Right ventricle myocardium inferior (tissue), 1 donor: ENCODE measurements at places on chromosomes 16 and 17. TPM values are rescaled to one million over a fixed set of nuclear protein-coding genes. Genes with fewer than 3 reads are reported as not detected.

The SNX20 gene
- 0.95 TPM for total RNA-seq

The CACNA1G gene
- 0.38 TPM for total RNA-seq

The TP53TG3F gene
- total RNA-seq: not detected

The NOD2 gene
- total RNA-seq: 0.81 TPM

The COG8 gene
- total RNA-seq: 19.6 TPM

The DYNLL2 gene
- 81.4 TPM for total RNA-seq

The EIF4A3 gene
- total RNA-seq: 31.3 TPM

The CALCOCO2 gene
- total RNA-seq: 321 TPM

The CCL2 gene
- 33.4 TPM for total RNA-seq

The C16orf89 gene
- 3.5 TPM for total RNA-seq

The NOMO2 gene
- total RNA-seq: 175 TPM

The TNFRSF17 gene
- not detected for total RNA-seq

The FMNL1 gene
- total RNA-seq: 13.7 TPM

The MPP3 gene
- total RNA-seq: 43.0 TPM

- DNase-seq: no peak
These were observed 142.5 kb downstream of the PARN start for GRCh38 chr16:14487579-14487978.

- DNase-seq: peak; percentile 46
These were observed 25.8 kb downstream of the SRCIN1 start for GRCh38 chr17:38579934-38580333.

DNA sequence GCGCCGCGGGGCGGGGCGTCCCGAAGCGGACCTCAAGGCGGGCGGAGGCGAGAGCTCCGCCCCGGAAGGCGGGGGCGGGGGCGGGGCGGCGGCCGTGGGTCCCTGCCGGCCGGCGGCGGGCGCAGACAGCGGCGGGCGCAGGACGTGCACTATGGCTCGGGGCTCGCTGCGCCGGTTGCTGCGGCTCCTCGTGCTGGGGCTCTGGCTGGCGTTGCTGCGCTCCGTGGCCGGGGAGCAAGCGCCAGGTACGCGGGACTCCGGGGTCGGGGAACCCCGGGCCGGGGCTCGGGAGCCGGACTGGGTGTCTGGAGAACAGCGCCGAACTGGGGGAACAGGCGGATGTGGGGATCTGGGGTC, at the start of gene TNFRSF12A:
TSS of gene TNFRSF12A (plus strand) at position 122 of the 357 bp plus-strand sequence. CDS start at position 152, 30 bp downstream.
- peak; percentile 93 for DNase-seq

DNA sequence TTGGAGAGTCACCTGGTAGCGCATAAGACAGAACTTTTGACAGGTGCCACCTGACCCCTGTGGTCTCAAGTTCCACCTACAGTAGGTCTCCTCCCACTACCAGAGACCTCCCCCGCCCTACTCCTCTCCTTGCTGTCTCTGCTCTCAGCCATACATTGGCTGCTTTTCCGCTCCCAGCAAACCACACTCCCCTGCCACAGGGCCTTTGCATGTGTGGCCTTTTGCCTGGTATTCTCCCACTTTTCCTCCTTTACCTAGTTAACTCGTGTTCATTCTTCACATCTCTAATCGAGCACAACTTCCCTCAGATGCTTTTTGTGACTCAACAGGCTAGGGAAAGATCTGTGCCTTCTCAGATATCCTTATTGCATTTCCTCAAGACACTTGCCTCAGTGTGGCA, 218.3 kb upstream of the EEF2KMT start:
- DNase-seq: no peak

- no peak for DNase-seq
These were observed 2.6 kb downstream of the KAT2A start for GRCh38 chr17:42118545-42118944.

DNA sequence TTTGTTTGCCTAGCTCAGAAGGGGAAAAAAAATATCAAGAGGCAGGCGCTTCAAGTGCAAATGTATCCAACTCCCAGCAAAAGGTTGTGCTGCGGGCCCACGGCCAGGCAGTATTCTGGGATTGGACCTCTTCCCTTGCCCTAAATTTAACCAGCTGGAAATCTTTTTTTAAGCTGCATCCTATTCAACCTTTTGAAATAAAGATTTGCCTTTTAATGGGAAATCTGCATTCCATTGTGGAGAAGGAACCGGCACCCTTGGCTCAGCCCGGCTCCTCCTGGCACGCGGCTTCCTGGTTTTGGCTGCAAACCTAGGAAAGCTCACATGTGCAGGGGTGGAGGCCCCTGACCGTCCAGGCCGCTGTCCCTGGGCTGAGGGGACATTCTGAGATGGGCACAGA, 38.8 kb upstream of the ENPP7 start:
- peak; percentile 65 for DNase-seq

- no peak for DNase-seq
These were observed 82.1 kb downstream of the SLC39A11 start for GRCh38 chr17:73010414-73010813.

- DNase-seq: peak; percentile 89
These were observed at the start of gene ST6GALNAC2 for GRCh38 chr17:76585649-76586593. TSS of gene ST6GALNAC2 (minus strand) at chr17:76585860. CDS start at chr17:76585808, 52 bp downstream.

DNA sequence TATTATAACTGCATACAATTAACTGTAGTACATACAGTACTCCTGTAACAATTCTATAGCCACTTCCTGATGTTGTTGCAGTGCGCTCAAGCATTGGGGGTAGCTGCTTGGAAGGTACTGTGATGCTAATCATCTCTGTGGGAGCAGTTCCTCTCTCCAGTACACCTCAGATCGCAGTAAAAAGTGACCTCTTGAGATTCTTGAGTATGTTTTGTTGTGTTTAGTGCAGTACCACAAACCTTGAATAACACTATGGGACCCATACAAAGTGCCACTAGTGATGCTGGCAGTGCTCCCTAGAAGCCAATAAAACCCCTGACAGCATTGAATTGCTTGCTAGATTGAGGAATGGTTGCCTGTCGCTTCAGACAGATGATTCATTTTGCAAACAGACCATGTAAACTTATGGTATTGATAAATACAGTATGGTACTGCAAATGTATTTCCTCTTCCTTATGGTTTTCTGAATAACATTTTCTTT, 193.0 kb downstream of the SPECC1 start:
- DNase-seq: no peak

DNA sequence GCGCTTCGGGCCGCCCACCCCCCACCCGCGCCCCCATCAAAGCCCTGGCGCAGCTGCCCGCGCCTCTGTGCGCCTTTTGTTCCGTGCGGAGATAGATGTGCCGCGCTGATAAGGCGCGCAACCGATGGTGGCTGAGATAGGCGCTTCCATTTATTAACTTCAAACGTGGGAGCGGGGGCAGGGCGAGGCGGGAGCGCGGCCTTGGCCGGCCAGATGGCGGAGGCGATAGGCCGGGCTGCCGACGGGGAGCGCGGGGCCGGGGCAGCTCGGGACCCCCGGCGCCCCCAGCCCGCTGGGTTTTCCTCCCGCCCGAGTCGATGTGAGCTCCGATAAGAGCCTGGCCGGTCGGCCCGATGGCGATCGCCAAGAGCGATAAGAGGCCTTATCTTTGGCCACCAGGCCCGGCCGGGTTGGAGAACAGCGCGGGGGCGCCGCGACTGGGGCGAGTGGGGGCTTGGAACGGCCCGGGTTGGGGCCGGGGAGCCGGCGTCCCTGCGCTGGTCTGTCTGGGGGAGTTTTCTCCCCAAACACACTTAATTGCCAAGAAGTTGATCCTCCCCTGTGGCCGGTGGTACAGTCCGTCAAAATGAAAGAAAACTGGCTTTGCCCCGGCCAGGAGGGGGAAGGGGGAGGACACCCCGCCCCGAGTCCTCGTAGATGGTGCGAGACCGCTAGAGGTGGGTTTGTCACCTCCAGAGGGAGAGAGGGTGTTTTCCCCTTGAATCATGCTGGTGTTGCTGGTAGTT, 2.7 kb downstream of the ZFPM1 start:
- DNase-seq: no peak

GRCh38 chr16:30413112-30413806, 5.9 kb downstream of the ZNF771 start:
- DNase-seq: no peak

DNA sequence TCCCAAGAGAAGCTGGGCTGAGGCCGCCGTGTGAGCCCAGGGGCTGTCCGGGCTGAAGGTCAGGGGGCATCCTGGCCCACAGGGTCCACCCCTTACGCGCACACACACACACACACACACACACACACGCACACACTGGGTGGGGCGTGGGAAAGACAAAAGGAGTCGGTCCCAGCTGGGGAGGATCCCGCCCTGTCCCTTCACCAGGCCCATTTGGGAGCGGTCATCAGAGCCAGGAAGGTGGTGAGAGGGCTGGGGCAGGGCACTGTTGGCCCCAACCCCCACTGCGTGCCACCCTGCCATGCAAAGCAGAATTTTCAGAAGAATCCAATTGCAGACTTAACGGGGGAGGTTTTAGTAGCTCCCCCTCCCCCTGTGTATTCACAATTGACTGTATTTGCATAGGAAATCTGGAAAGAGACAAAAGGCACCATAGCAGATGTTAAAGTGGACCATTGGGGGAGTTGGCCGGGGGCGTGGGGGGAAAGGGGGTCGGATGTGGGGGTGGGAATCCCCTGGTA, 11.3 kb upstream of the CD300A start:
- peak; percentile 53 for DNase-seq

DNA sequence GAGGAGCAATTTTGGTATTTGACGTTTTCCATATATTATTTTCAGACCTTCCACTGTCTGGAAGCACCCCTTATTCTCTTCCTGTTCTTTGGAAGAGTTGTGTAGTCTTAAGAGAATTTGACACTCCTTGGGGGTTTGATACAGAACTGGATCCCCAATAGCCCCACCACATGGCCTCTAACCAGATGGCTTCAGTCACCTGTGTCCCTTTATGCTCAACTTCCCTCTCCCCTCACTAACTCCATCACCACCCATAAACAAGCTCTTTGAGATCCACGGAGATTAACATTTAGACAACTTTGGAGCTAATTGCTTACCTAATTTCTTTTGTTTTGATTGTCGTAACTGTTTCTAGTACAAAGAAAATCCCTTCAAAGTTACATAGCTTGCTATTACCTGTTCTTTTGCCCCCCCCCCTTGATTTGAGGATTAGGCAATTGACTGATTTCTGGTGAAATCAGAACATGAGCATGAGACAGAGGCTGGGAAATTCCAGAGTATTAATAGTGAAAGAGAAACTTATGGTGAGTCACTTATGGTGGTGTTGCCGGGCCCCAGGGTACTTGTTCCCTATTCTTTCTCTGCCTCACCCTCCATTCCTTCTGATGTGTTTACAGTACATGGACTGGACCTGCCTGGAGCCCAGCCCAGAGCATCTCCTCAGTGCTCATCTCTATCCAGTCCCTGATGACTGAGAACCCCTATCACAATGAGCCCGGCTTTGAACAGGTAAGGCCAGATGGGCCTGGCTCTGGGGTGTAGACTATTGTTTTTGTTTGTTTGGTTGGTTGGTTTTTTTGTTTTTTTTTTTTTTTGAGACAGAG, 7.5 kb downstream of the UBE2Z start:
- no peak for DNase-seq

- no peak for DNase-seq
These were observed 9.8 kb downstream of the CHST6 start for GRCh38 chr16:75485230-75486013.

GRCh38 chr17:47776330-47777197, 43.5 kb downstream of the TBX21 start:
- no peak for DNase-seq

DNA sequence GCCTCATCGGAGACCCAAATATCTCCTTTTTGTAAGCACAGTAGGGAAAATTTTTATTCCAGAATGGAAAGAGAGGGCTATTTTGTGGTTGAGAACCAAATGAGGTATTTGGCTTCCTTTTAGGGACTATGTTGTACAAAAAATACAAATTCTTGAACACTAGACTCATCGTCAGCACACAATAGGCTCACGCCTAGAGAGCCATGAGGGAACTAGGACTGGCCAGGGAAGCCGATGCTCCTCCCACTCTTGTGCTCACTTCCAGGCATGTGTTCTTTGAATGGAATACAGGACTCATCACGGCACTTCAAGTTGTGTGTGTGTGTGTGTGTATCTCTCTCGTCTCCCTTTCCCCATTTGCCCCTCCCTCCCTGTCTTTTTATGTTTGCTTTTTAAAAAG, 17.8 kb upstream of the BLMH start:
- no peak for DNase-seq

DNA sequence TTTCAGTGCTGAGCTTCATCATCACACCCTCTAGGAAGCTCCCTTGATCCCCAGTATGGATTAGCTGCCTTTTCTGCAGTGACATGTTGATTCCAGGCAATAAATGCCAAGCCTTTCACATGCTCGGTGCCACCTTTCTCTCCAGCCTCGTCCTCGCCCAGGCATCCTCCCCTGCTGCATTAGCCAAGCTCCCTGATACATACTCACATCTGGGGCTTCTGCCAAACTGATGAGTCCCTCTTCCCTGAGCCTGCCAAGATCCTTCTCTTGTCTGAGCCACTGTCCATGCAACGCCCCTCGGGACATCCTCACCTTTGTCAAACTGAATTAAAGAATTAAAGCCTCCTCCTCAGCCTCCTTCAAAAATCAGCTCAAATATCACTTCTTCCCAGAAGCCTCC, 538.5 kb upstream of the CDH11 start:
- no peak for DNase-seq

GRCh38 chr16:27429981-27430441, 28.0 kb downstream of the IL21R start:
- no peak for DNase-seq

GRCh38 chr17:17088086-17088485, 45.8 kb downstream of the MPRIP start:
- DNase-seq: no peak

- no peak for DNase-seq
These were observed 855 bp downstream of the TUFM start for GRCh38 chr16:28845293-28845692.

GRCh38 chr17:28100251-28100650, 57.8 kb downstream of the NLK start:
- DNase-seq: no peak
